ENCODE measurements at places on chromosomes 16 and 17.

GRCh38 chr17:66950325-66950724, 14.2 kb upstream of the CACNG4 start:
- no peak for DNase-seq

DNA sequence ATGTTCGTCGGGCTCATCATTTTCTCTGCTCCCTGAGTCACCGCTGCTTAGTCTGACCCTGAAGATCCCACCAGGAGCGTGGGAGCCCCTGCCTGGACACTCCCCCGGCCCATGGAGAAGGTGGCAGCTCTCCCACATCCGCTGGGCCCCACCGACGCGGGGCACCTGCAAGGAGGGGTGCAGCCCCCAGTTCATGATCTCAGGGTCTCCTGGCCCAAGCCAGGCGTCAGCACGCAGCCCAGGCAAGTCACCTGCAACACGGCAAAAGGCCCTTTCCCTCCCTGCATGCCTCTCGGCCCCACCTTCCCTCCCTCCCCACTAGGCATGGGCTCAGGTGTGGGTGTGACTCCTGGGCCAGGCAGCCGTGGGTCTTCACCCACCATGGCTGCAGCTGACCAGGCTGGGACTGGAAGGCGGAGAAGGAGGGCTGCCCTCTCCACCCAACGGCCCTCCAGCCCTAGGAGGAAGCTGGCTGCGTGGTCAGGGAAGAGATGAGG, 9.7 kb upstream of the CHMP6 start:
- no peak for DNase-seq

GRCh38 chr16:89744813-89745212, 23.5 kb downstream of the ZNF276 start:
- DNase-seq, result no peak

- DNase-seq, result no peak
Observed at GRCh38 chr16:71837150-71837549, 8.6 kb upstream of the ATXN1L start.
